Stimulated activated CD4-positive, alpha-beta T cell treated with anti-CD3 and anti-CD28 coated beads, Interleukin-4, amount 100 ng/mL, for 24 hours (primary cell): ENCODE measurements at places on chromosomes 2 and 18.

- DNase-seq = no peak
Observed at GRCh38 chr2:224687156-224687555, 29.0 kb downstream of the CCDC195 start.

GRCh38 chr2:110215566-110216158, 3.3 kb upstream of the MTLN start:
- no peak for DNase-seq

- no peak for DNase-seq
Observed at GRCh38 chr2:210323003-210323402, 8.0 kb upstream of the MYL1 start.

DNA sequence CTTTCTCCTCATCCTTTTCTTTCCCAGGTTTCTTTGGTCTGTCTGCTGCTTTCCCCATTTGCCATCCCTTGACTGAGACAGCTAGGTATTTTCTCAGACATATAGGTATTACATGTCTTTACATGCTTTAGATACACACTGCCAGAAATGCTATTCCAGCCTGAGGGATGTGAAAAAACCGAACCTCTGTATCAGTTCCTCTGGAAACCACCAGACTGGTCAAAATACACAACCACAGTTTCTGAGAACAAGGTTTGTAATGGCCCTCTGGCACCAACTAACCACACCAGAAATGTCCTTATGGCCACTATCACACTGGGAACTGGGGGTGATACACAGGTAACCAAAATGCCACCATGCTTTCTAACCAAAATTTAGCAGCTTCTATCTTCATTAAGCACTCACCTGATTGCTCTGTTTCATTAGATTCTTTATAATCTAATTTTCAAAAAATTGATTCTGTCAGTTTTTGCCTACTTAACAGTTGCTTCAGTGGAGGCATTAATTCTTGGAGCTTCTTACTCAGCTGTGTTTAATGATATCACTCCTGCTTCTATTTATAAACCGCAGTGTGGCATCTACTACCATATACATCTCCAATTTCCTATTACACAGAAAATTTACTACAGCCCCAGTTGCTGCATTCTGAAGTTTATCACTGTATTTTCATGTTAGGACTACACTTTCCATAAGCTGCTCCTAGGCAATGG, 243.5 kb downstream of the WDPCP start:
- no peak for DNase-seq

DNA sequence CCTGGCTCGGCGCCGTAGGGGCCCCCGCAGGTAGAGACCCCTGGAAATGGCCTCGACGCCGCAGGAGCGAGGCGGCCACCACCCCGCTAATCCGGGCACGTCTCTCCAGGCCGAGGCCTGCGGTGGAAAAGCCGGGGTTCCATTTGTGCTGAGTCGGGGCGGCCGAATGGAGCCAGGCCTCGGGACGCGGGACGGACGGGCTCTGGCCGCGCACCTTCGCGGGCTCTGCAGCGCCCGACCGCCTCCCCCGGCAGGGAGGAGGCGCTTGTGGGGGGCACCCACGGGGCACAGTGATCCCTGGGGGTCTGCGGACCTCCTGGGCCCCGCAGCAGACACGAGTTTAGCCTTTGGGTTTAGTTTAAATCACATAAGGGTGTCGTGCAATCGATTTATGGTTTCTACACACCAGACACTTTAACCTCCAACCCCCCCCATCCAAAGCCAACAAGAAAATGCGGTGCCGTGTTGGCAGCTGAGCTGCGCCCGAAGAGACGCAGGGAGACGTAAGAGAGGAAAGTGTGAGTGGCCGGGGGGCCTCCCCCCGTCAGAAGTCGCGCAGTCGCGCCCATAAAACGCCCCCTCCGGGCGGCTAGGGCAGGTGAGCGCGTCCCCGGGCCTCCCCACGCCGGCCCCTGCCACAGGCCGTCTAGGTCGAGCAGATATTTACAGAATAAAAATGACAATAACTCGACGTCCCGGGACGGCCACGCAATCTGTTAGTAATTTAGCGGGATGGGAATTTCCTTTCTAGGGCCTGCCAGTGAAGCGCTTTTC, 1.0 kb upstream of the NFATC1 start:
- peak; percentile 83 for DNase-seq

DNA sequence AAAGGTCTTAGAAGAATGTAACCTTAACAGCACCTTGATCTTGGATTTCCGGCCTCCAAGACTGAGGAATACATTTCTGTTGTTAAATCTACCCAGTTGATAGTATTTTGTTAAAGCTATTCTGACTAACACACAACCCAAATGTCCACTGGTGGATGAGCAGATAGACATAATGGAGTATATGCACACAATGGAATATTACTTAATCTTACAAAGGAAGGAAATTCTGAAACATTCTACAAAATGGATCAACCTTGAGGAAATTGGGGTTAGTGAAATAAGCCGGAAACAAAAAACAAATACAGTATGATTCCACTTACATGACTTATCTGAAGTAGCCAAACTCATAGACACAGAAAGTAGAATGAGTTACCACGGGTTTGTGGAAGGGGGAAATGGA, 168.7 kb downstream of the ZNF804A start:
- DNase-seq = no peak

DNA sequence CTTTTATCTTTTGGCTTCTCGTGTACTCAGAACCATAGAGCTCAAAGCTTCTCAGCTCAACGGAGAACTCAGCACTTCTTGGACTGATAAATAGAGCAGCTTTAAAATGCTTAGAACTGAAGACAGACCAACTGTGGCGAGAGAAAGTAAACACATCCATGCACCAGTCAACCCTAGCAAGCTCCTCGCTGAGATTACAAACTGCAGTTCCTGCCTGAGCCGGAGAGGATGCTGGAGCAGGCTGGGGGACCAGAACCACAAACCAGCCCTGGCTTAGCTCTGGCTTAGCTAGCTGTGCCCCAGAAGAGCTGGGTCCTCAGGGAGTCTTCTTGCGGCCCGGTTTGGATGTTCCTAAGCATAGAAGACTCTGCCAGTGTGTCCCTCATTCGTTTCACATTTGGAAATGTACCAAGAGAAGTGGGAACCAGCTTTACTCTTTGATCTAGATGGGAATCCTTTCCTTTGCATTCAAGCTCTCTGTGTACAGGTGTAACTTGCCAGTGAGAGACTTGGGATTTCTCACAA, 5.6 kb downstream of the PAX8 start:
- peak; percentile 18 for DNase-seq

- no peak for DNase-seq
Observed at GRCh38 chr2:154700136-154700535, 1.6 kb downstream of the KCNJ3 start.

DNA sequence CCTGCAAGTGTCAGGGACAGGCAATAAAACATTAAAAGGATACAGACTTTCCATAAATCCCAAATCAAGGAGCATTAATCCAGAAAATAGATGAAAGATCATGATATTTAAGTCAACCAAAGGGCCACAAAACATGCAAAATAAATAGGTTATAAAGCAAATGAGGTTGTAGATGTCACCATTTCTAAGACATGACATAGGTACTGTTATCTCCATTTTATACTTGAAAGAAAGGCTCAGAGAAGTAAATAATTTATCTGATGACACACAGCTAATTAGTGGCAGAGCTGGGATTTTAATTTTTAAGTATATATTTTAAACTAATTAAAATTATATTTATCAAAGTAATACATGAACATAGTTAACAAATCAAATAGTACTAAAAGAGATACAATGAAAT, 301.8 kb downstream of the AGPS start:
- DNase-seq = no peak

- no peak for DNase-seq
Observed at GRCh38 chr18:9103376-9103873, 926 bp downstream of the NDUFV2 start.

DNA sequence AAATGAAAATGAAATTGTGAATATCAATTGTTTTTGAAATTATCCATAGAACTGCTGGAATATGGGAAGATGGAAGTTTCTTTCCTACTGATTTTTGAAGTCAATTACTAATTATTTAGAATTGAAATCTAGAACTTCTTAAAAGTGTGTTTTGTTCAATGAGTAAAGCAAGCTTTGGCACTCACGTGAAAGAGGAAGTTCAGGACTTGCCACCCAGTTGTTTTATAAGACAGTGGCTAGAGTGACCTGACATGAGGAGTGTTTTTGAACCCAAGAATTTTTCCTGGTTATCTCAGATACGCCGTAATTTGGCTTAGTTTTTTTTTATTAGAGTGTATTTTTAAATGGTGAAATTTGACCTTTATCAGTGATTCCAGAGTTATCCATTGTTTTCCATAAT, 3.5 kb downstream of the MXD1 start:
- no peak for DNase-seq

GRCh38 chr2:118255301-118255700, 167.0 kb downstream of the INSIG2 start:
- no peak for DNase-seq

- no peak for DNase-seq
Observed at GRCh38 chr2:95760806-95761525, 169.2 kb downstream of the TRIM43 start.

DNA sequence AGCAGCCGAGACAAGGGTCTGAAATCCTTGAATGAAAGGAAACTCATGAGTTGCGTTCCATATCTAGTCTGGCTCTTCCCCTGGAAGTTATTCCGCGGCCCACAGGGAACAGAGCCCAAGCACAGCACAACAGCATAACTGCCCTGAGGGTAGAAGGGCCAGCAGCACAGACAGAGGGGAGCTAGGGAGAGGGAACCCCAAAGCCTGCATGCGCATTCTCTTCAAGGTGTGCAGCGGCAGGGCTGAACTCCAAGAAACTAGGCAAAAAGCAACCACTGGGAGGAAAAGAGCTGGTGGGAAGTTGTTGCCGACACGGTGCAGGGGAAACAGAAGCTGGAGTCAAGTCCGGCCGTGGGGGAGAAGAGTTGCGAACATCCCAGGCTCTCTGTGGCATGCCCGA, 11.8 kb downstream of the GPR148 start:
- DNase-seq = no peak

GRCh38 chr2:40299781-40300180, 152.1 kb downstream of the SLC8A1 start:
- no peak for DNase-seq

DNA sequence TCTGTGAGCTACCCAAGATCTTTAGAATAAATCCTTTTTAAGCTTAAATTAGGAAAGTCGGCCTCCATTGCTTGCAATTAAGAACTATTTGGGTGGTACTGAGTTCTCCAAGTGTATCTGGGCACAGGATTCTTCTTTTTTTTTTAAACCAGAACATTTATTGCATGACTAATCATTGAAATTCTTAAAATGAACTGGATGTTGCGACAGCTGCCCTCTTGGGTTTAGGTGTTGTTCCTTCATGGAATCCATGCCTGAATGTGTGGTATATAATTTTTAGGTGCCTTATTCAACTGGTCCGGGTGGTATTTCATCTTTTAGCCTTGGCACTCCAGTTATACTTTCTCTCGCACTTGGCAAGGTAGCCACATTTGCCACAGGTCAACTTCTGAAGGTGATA, 14.5 kb upstream of the KCNK3 start:
- DNase-seq = no peak

- DNase-seq = no peak
Observed at GRCh38 chr18:75280427-75281280, 70.1 kb downstream of the TSHZ1 start.

- no peak for DNase-seq
Observed at GRCh38 chr2:240457223-240458043, 22.0 kb downstream of the GPC1 start.

GRCh38 chr2:182207049-182207746, 219.6 kb downstream of the PDE1A start:
- no peak for DNase-seq

DNA sequence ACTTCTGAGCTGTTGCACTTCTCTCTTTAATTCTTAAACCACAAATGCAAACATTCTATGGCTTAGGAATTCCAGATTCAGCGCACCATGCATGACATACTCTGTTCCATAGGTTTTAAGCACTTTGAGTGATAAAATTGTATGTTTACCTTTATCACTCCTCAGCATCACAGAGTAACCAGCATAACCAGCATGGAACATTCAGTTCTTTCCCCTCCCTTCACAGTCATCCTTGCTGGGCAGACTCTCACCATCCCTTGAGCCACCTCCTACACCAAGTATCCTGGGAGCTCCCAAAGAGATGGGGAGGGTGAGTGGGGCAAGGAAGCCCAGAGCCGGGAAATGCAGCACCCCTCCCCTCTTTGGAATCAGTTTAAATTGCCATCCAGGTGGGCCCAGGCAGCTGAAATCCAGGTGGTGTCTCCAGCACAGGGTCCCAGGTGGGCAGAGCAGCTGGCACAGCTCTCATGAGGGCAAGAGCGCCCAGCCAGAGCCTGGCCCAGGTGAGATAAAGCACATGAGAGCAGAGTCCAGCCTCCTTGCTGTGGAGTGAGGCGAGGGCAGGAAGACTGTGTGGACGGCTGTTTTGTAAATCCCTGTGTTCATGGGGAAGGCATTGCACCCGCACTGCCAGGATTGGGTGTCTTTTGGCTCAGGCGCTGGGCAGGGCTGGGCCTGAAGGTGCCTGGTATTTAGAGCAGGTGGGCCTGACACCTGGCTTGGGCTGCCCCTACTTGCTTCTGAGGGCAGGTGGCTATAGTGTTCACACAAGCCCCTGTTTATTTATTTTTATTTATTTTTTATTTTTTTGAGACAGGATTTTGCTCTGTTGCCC, 36.8 kb downstream of the LAMA3 start:
- DNase-seq = no peak

DNA sequence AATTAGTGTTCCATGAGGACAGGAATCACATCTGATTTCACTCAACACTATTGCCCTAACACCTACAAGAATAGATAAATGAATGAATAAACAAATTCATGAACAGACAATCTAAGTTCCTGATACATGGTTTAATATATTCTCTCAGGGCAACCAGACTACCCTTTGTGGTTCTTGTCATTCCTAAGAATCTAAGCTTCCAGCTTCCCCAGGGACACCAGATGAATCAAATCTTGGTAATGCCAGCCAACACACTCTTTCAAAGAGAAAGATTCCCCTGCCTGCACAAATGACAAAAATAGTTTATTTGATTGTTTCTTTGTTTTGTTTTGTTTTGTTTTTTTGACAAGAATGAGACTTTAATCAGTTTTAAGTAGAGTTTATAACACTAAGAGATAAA, 237.5 kb upstream of the CHAC2 start:
- no peak for DNase-seq

DNA sequence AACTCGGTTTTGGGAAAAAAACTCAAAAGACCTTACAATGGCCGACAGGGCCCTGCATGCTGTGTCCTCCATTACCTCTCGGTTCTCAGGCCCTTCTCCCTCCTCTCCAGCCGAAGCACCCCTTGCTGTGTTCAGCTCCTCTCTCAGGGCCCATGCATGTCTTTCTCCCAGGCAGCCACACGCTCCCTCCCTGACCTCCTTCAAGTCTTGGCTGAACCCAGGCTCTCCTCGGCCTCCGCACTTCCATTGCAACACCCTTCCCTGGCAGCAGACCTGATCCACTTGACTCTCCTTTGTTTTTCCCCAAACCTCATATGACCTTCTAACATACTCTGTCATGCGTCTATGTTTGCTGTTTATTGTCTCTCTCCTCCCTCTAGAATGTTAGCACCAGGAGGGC, 114.0 kb downstream of the CYP26B1 start:
- no peak for DNase-seq
